CD8-positive, alpha-beta memory T cell (primary cell): ENCODE measurements at places on chromosomes 5 and 9. TPM values are rescaled to one million over a fixed set of nuclear protein-coding genes. Genes with fewer than 3 reads are reported as not detected.

ZDHHC11B gene
- 0.55 TPM for total RNA-seq

PCSK5 gene
- total RNA-seq = 1.8 TPM

TMEM245 gene
- 35.2 TPM for total RNA-seq

PCDHGA10 gene
- 0.16 TPM for total RNA-seq

SGCD gene
- total RNA-seq = 0.11 TPM

GRXCR2 gene
- total RNA-seq = not detected

GHR gene
- total RNA-seq = not detected

ZNF454 gene
- total RNA-seq = not detected

SPATA31D3 gene
- total RNA-seq = not detected

INSYN2B gene
- not detected for total RNA-seq

KIF20A gene
- 29.3 TPM for total RNA-seq

IFNB1 gene
- not detected for total RNA-seq

PCDHA11 gene
- total RNA-seq = not detected

CCNO gene
- total RNA-seq = not detected

ANKRD31 gene
- total RNA-seq = 0.64 TPM

PCDHA1 gene
- total RNA-seq = not detected

FBP1 gene
- total RNA-seq = 0.53 TPM

RLN2 gene
- 1.9 TPM for total RNA-seq

PCDHGA8 gene
- total RNA-seq = not detected

TMC1 gene
- not detected for total RNA-seq

CCL19 gene
- not detected for total RNA-seq

BTNL8 gene
- not detected for total RNA-seq

PCDHGB2 gene
- total RNA-seq = 0.33 TPM
